Islet precursor cell (in vitro differentiated cells): ENCODE measurements at places on chromosomes 12 and 14.

DNA sequence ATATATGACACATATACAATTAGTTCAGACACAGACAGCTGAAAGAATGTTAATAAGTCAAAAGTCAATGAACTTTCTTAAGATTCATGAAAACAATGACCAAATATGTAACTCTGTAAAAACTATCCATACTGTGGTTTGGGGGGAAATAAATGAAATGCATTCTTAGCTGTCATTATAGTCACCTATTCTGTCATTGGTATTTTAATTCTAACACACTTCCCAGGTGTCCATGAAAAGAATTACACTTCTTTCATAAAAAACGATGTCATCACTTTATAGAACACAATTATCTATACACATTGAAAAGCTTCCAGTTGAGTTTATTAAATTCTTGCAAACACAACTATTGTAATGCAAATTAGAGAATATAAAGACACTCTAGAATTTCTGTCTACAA, 35.8 kb downstream of the PPFIA2 start:
- DNase-seq, result no peak

GRCh38 chr12:8855891-8856290, 33.5 kb downstream of the A2ML1 start:
- no peak for DNase-seq

DNA sequence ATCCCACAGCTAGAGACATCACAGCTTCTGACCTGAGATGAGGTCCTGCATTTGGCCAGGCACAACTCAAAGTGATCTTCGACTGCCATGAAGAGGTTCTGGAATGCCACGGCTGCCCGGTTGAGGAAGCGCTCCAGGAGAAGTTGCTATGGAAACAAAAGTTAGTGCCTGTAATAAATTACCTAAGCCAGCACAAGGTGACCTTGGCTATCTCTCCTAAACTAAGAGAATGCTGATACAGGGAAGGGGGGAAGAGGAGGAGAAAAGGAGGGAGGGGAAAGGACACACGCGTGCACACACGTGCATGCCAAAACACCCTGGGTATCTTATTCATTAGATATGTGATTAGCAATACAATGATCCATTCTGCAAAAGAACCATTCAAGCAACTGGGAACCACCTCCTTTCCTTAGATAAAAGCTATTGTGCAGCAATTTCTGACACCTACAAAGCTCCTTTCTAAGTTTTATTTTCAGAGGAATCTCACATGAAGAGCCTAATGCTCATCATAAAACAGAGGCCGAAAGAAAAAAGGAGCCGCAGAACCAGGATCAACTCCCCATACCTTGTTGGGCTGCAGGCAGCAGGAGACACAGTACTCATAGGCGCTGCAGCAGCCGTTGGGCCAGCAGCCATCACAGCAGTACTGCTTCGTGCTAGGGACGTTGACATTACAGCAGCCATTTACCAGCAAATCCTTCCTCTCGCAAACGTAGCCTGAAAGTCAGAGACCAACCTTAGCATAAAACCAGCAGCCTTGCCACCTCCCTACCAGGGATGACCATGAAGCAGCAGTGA, 17.9 kb downstream of the SPRING1 start:
- DNase-seq, result no peak

- peak; percentile 29 for DNase-seq
Measured at GRCh38 chr12:2649201-2650030, 145.4 kb upstream of the FKBP4 start.

DNA sequence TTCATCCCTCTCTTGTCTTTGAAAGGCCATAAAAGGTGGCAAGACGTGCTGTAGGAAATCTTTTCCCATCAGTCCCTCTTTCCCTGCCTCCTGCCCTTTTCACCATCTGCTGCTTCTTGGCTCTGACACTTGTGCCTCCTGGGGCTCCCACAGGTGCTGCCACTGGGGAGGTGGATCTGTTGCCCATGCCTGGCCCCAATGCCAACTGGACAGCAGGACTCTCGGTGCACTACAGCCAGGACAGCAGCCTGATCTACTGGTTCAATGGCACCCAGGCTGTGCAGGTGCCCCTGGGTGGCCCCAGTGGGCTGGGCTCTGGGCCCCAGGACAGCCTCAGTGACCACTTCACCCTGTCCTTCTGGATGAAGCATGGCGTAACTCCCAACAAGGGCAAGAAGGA, 6.5 kb downstream of the CLSTN3 start:
- no peak for DNase-seq

DNA sequence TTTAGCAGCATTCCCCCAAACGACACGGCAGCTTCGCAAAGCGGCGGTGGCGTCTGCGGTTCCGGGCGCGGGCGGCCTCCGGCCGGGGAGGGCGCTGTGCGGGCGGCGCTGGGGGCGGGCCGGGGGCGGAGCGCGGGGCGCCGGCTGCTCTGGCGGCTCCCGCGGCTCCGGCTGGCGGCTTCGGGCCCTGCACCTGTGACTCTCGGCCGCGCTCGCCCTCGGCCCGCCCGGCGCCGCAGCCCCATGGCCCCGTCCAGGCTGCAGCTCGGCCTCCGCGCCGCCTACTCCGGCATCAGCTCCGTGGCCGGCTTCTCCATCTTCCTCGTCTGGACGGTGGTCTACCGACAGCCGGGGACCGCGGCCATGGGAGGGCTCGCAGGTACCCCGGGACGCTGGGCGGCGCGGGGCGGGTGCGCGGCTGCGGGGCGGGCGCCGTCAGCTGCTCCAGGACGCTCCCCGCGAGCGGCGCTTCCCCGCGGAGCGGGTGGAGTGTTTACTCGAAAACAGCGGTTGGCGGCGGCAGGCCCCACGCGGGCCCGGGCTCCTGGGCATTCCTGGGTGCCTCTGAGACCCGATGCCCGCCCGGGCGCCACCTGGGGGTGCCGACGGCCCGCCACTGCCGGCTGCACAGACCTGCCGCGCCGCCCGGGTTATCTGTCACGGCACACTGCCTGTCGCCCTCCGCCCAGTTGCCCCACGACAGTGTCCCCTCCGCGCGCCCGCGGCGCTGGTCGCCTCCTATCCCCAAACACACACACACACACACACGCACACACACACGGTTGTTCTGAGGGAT, at the start of gene SLC48A1:
Gene SLC48A1, plus strand, starts transcription at position 177 of the 796 bp plus-strand sequence. Its CDS starts 67 bp downstream, at position 244.
- peak; percentile 88 for DNase-seq

GRCh38 chr14:92590941-92591340, 77.4 kb downstream of the RIN3 start:
- DNase-seq, result no peak

DNA sequence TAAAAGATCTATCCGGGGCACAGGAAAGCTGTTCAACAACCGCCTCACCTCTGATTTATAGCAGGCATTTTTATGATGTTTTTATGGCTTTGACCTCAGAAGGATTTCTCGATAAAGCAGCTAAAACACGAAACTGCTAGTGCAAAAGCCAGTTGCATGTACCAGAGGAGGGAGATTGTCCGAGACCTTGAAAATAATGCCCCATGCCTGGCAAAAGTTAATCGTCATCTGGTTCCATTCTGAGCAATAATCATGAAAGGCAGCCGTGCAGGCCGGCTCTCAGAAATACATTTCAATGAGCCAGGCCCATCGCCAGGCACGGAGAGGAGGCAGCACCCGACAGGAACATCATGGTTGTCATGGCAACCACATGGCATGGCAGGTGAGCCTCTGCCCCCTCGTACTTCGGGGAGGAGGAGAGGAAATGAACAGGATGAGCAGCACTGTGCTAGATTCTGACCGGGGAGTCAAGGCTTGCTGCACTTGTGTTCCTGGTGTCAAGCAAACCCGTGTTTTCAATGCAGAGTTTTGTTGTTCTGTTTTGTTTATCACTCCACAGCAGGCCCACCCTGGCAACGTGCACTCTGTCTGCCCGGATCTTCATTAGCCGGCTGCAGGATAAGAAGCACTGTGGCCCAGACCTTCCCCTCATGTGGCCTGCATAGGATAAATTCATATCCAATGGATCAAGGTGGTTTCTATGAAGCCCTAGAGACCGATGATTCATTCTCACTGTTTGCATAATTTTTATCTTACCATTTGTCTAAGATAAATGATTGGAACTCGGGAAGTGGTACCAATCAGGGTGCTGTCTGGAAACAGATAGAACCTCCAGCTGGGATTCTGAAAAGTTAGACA, 160.2 kb downstream of the RIMBP2 start:
- DNase-seq, result peak; percentile 40

GRCh38 chr14:31280871-31281220, 73.3 kb upstream of the HECTD1 start:
- DNase-seq, result no peak

DNA sequence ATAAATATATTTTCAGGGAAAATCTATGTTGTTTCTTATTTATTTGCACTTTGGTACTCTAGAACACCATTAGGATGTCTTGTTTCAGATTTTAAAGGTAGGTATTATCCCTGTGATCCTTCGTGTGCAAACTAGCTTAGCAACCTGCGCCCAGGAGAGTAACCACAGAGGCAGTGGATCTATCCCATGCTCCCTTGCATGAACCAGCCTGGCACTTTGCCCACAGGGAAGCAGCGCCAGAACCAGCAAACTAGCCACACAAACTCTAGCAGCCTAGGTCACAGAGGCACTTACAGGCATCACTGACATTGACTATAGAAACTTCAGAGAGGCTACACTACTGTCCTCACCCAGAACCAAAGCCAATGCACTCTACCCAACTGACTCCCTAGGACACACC, 76.1 kb downstream of the TSHR start:
- no peak for DNase-seq

DNA sequence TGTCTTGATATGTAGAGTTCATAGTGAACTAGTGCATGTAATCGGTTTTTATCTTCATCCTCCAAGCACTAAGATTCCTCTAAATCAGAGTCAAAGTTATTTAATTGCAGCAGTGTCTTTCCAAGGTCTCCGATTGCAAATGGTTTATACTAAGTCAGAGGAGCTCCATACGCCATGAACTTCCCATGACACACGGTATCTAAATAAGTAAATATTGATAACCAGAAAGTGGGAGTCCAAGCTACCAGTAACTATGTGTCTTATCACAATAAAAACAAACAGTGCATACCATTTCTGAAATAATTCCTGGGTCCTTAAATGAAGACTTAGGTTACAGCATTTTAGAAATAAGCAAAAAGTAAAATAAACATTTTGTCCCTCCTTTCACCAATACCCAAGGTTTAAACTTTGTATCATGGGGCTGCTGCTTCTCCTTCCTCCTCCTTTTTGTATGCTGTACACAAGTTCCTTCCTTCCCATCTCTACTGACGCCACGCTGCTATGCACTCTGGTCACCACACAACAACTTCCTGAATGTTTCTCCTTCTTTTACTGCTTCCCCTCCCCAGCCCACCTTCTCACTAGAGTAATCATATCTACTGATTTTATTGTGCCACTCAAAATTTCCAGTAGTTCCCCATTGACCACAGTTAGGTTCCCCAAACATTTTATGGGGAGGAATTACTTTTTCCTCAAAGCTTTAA, 10.7 kb downstream of the NR1H4 start:
- DNase-seq, result no peak

DNA sequence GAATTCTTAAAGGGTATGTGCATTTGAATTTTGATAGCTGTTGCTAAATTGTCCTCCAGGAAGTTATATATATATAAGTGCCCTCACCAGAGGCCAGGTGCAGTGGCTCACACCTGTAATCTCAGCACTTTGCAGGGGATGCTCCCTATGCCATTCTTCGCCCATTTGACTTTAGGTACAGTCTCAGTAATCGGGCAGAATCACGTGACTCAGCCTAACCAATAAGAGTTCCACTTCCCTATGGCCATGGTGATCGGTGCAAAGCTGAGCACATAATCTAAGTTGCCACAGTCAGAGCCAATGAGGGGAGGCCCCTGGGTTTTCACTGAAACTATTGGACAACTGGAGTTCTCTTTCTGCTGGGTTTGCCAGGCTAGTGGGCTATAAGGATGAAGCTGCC, 274.6 kb upstream of the TBX3 start:
- DNase-seq, result no peak

DNA sequence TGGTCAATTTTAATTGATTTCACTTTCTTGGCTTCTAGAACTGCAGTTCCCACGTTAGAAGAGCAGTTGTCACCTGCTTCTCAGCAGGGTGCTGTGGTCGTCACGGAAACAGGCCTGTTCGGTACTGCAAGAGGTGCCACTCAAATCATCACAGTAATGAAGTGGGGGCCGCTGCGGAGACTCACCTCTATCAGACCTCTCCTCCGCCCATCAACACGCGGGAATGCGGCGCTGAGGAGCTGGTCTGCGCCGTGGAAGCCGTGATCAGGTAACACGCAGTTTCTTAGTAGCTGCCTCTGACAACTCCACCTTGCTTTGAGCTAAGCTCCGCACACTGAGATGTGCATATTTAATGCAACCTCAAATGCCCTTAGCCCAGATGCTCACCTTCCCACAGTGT, 107.2 kb downstream of the UNC79 start:
- no peak for DNase-seq

GRCh38 chr12:121114806-121115205, 17.9 kb upstream of the P2RX7 start:
- DNase-seq, result no peak

- DNase-seq, result no peak
Measured at GRCh38 chr14:24874514-24875202, 175.3 kb downstream of the STXBP6 start.

DNA sequence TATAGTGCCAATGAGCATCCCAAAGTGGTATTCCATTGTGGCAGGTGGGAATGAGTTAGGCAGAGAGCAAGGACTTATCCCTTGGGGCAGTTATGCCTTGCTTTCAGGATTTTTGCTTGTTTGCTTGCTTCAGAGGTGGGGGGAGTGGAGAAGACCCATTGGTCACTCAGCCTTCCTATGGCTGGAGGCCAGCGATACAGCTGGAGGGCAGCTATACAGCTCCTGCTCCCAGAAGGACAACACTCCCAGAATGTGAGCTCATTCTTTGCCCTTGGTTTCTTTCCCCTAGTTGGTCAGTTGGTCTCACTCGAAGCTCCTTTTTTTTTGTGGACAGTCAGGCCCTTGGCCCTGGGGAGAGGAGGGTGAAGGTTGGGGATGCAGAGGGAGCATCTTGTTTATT, 14.5 kb downstream of the KRT83 start:
- DNase-seq, result no peak

DNA sequence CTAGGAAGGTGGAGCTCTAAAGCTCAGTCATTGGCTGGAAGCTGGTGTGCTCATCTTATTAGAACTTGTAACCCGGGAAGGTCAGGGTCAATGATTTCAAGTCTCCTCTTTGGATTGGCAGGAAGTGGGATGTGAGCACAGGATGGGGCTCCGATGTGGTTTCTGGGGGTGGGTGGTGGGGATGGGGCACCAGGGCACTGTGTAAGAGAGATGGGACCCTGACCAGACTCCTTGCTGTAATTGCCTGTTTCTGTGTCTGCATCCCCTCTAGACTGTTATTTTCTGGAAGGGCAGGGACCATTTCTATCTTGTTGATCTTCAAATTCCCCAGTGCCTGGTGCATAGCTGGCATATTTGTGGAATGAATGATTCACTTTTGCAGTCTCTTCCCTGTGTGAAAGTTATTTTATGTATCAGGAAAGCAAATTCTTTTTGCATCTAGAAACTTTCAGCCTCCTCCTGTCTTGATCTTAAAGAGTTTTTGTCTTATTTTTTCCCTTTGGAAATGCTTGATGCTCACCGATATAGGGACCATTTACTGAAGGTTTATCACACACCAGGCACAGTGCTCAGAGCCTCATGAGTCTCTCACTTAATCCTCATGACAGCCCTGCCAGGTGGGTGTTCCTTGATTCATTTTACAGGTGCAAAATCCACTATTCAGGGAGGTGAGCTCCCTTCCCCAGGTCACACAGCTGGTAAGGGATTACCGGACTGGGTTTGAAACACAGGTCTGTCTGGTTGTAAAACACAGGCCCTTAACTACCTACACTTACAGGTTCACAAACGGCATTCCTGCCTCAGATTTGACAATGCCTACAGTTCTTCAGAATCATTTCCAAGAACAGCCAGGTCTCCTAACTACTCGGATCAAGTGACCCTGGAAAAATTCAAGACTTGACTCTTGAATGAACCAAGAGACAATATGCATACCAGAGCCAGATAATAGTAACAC, 86.9 kb upstream of the IGF1 start:
- DNase-seq, result peak; percentile 98
